ENCODE measurements at places on chromosomes 5 and 9.
A peak's percentile ranks its signal among the peaks of the same experiment; 100 is the strongest.

DNA sequence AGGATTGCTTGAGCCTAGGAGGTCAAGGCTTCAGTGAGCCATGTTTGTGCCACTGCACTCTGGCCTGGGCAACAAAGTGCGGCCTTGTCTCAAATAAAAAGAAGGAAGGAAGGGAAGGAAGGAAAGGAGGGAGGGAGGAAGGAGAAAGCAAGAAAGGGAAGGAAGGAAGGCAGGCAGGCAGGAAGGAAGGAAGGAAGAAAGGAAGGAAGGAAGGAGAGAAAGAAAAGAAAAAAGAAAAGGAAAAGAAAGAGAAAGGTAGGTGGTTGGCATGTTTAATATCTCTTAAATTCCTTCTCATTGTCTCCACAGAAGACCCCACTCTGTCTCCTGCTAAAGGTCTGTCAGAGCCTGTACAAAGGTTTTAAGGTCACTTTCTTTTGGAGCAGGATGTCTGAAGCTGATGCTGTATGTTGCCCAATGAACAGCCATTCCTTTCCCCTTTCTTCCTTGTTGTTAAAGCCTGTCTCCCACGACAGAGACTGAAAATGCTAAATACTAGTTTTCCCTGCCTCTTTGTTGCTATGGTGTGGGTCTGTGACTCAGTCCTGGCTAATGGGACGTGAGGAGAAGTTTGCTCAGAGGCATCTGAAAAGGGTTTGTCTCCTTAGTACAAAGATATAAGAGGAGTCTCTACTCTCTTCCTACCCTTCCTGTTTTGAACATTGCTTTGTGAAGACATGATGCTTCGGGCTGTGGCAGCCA lies 213.3 kb downstream of the PCSK1 start:
- peak; percentile 87 for DNase-seq

GRCh38 chr5:175853573-175854230 lies 17.7 kb upstream of the CPLX2 start:
- no peak for DNase-seq

GRCh38 chr9:86445671-86446070 lies 91.5 kb upstream of the TUT7 start:
- peak; percentile 93 for DNase-seq

DNA sequence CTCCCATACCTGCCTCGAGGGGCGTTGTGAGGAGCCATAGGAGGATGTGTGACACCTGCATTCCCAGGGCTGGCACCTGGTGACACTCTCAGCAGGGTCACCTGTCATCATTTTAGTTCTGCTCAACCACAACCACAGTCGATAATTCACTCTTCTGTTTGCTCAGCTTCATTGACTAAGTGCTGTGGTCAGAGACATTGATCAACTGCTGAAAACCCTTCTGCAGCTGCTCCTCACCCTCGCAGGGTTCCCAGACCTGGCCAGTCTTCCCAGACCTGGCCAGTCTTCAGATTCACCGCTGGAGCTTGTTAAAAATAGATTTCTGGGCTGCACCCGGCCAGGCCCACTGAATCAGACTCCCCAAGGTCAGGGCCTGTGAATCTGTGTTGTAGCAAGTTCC lies 92.8 kb downstream of the MVB12B start:
- DNase-seq = peak; percentile 82

Measured in LHCN-M2 (cell line).